Activated T-helper 9 cell treated with anti-CD3 and anti-CD28 coated beads, Interleukin-2, amount 50 U/mL, for 16 hours (primary cell): ENCODE measurements at places on chromosomes 13 and 19.

DNA sequence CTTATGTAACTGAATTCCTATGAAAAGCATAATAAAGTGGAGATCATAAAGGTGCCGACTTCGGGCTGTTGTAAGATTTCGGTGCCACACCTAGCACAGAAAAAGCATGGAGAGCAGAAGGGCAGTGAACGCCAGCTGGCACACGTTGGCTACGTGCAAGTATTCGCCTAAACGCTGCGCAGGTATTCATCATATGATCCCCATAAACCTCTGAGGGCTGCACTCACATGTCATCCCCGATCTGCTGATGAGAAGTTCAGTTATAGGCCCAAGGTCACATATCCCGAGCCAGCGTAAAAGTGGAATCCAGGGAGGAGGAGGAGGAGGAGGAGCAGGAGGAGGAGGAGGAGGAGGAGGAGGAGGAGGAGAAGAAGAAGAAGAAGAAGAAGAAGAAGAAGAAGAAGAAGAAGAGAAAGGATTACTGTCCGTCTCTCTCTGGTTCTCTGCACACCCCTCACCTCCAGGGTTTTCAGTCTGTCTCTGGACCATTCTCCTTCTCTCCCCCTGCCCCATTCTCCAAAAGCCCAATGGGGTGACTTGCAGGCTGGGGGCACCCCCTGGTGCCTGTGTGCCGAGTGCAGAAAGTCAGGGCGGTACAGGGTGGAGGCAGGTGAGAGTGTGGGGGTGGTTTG is 18.6 kb upstream of the CYP2S1 start:
- DNase-seq: no peak

- no peak for DNase-seq
Measured at GRCh38 chr13:22194106-22194805, 523.4 kb downstream of the FGF9 start.

GRCh38 chr13:103510007-103510535 is 443.9 kb upstream of the SLC10A2 start:
- no peak for DNase-seq

- no peak for DNase-seq
Measured at GRCh38 chr19:35294328-35294727, 2.4 kb downstream of the MAG start.

DNA sequence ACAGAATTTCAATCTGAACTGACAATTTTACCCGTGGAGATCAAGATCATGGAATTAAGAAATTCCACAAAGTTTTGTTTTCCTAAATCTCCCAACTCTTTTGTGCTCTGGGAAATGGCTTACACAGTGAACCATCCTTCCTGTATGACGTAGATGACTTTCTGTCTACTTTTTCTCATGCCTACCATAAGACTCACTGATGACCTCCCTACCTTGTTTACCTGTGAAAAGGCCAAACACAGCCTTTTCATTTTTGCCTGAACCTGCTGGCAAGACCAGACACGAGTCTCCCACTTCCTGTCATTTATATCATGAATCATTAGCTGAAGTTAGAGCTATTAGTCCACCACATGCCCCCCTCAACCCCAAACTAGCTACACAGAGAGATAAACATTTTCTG is 4.6 kb upstream of the KBTBD6 start:
- no peak for DNase-seq

- no peak for DNase-seq
Measured at GRCh38 chr19:41577144-41577830, 1.3 kb downstream of the CEACAM21 start.

- no peak for DNase-seq
Measured at GRCh38 chr19:3899531-3900294, 19.2 kb downstream of the ATCAY start.

- DNase-seq: no peak
Measured at GRCh38 chr13:71261256-71261655, 605.7 kb downstream of the DACH1 start.

DNA sequence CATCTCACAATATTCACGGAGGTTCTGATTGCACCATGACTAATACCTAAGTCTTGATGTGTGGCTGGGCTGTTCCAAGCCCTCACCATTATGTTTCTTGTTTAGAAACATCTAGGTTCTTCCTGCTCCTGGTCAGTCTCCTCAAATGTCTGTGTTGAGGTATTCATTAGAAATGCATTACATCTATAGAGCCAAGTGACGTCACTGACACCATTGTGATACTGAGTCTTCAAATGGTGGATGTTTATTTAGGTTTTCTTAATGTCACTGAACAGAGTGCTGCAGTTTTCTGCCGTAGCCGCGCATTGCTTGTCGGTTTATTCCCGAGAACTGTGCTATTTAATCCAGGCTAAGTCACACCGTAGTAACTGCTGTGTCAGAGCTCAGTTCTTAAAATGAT is 142.4 kb upstream of the SPACA7 start:
- no peak for DNase-seq

- no peak for DNase-seq
Measured at GRCh38 chr13:97542102-97542685, 108.2 kb downstream of the RAP2A start.

- DNase-seq: no peak
Measured at GRCh38 chr13:36211567-36211966, 2.8 kb downstream of the SOHLH2 start.

DNA sequence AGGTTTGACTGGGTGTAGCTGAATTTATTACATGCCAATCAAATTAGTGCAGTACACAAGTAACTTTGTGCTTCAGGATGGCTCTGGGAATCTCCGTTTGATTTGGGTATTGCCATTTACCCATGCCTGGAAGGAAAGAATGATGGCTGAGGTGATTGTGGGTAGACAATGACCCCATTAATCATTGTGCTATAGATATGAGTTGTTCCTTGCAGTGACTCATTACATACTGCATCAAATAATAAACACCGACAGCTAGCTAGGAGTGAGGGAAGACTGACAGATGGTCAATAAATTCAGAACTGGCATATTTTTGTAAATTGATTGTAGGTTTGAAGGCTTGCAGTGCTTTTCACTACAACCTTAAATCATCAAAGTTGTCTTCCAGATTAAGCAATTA is 1069.5 kb downstream of the DIAPH3 start:
- DNase-seq: no peak

DNA sequence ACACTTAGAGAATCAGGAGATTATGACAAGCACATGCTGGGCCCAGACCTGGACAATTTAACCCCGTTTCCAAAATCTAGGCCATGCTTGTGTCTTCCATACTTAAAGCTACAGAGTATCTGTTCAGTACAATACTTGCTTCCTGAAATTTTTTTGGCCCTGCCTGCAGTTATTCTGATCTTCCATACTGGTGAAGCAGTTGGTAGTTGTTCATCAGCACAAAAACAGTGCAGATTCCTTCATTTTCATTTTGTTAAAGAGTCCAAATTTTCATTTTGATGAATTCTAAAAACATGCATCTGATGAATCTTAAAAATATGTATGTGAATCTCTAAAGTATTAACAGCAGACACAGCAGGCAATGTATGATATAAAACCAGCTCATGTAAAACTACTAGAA is 49.2 kb downstream of the POLR1D start:
- no peak for DNase-seq

DNA sequence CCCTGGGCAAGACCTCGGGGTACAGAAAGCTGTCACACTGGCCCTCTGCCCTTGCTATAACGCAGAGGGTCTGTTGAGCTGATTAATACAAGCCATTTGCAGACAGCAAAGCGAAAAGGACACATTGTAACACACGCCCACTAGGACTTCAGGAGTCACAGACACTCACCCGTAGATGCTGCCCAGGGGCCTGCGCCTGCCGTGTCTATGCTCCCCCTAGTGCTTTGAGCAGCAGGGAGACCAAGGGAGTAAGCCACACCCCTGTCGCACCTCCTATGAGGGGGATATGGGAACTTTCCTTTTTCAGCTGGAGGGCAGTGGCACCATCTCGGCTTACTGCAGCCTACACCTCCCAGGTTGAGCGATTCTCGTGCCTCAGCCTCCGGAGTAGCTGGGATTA is 1930.2 kb downstream of the OLFM4 start:
- DNase-seq: no peak

DNA sequence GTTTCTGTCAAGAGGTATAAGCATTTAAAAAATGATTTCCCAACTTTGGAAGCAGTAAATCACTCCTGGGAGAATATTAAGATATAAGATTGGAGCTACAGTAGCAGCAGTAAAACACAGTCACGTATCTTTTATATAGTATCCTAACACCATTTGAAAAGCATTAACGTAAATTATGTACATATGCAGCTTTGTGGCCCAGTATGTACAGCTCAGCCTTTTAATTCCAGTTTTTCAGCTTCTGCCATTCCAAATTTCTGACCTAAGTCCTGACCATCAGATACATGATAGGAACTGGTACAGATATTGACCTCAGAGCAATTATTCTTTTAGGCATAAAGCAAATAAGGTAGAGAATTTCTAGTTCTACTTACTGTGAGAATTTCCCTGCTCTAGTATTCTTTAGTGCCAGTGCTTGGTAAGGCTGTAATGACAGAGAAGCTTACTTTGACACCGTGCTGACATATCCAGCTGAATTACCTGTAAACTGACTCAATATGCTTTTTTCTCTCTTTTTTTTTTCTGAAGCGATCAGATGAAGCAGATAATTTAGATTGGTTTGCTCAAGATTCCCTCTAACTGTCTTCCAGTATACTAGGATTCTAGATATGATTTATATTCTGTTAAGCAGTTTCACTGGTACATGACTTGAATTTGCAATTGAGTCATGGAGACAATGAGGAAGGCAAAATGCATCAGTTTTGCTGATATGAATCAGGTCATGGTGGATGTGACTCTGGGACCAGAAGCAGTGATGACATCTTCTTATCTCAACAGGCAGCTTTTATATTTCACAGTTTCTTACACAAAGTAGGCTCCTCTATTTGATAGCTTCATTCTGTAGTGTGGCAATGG is 703.6 kb downstream of the SLITRK6 start:
- DNase-seq: no peak

- DNase-seq: no peak
Measured at GRCh38 chr13:79212064-79212619, 193.9 kb downstream of the RBM26 start.

GRCh38 chr13:63631006-63631405 is 2215.4 kb upstream of the PCDH20 start:
- DNase-seq: no peak

DNA sequence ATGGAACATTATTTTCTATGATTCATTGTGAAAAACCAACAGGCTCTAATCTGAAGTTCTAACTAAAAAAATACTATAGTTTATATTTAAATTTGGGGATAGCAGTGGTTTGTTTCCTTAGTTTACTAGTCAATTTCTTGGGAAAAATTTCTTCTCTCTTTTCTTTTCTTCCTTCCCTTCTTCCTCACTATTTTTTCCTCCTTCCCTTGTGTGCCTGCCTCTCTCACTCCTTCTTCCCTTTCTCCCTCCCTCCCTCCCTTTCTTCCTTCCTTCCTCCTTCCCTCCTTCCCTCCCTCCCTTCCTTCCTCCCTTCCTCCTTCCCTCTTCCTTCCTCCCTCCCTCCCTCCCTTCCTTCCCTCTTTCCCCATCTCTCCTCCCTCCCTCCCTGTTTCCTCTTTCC is 226.5 kb downstream of the ZNF536 start:
- no peak for DNase-seq

DNA sequence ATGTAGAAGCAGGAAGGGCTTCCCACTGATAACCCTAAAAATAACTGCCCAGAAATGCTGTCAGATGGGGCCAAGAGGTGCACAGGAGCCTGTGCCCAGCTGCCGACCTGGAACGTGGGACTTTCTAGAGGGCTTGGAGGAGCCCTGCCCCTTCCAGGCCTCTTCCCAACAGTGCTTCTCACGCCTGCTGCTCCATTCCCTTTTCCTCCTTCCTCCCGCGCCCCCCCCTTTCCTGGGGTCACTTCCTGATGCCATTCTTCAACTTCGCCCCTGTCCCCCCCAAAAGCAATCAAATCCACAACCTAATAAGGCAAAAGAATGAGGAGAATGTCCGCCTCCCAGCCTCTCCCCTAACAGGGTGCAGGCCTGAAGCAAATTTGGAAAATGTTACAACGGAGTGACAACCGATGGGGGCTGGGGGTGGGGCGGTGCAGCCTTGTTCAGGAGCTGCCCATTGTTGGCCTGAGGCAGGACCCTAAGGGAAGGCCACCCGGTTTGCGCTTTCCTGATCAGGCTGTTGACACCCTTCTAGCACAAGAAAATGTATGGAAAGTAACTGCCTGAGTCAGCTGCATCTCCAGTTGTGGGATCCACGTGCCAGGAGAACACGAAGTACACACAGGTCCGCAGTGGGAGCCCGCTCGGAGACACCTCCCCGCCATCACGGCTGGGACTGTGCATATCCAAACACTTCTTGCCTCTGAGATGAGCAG is 18.7 kb downstream of the ACTN4 start:
- DNase-seq: no peak

DNA sequence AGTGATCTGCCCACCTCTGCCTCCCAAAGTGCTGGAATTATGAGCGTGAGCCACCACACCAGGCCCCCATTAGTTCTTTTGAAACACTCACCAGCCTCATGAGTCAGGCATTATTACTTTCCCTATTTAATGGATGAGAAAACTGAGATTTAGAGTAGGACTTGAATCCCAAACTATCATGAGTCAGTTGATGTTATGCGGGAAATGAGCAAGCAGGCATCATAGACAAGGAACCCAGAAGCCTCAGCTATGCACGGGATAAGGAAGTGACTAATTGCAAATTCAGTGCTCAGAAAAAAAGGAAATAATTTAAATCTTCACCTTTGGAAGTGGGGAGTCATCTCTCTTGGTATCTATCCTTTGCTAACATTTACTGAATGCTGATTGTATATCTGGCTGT is 217.5 kb downstream of the ABCC4 start:
- DNase-seq: no peak

- DNase-seq: peak; percentile 57
Measured at GRCh38 chr19:16382775-16383543, 58.3 kb downstream of the KLF2 start.

- DNase-seq: no peak
Measured at GRCh38 chr19:45049073-45049736, 10.4 kb downstream of the CLASRP start.

GRCh38 chr19:6730153-6730804 is 7.1 kb downstream of the GPR108 start:
- DNase-seq: no peak
